Cortex of kidney (tissue), 1 donor: ENCODE measurements at places on chromosomes 6 and 20.

DNA sequence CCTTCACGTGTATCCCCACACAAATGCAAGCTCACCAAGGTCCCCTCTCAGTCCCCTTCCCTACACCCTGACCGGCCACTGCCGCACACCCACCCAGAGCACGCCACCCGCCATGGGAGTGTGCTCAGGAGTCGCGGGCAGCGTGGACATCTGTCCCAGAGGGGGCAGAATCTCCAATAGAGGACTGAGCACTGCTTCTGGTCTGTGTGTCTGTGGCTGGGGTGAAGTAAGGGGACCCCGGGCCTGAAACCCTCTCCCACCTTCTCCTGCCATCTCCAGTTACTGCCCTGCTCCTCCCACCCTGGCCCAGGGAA is 8.3 kb downstream of the MYL9 start:
- DNase-seq, result no peak

GRCh38 chr6:87870556-87870955 is 168.5 kb upstream of the AKIRIN2 start:
- no peak for DNase-seq

GRCh38 chr6:83071023-83071422 is 3.6 kb downstream of the DOP1A start:
- DNase-seq, result no peak

DNA sequence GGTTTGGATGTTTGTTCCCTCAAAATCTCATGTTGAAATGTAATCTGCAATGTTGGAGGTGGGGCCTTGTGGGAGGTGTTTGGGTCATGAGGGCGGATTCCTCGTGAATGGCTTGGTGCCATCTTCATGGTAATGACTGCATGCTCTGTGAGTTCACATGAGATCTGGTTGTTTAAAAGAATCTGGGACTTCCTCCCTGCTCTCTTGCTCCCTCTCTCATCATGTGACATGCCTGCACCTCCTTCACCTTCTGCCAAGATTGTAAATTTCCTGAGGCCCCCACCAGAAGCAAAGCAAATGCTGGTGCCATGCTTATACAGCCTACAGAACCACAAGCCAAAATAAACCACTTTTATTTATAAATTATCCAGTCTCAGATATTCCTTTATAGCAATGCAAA is 250.3 kb upstream of the PLN start:
- DNase-seq, result no peak

GRCh38 chr6:1263039-1263849 is 48.7 kb upstream of the FOXQ1 start:
- no peak for DNase-seq

DNA sequence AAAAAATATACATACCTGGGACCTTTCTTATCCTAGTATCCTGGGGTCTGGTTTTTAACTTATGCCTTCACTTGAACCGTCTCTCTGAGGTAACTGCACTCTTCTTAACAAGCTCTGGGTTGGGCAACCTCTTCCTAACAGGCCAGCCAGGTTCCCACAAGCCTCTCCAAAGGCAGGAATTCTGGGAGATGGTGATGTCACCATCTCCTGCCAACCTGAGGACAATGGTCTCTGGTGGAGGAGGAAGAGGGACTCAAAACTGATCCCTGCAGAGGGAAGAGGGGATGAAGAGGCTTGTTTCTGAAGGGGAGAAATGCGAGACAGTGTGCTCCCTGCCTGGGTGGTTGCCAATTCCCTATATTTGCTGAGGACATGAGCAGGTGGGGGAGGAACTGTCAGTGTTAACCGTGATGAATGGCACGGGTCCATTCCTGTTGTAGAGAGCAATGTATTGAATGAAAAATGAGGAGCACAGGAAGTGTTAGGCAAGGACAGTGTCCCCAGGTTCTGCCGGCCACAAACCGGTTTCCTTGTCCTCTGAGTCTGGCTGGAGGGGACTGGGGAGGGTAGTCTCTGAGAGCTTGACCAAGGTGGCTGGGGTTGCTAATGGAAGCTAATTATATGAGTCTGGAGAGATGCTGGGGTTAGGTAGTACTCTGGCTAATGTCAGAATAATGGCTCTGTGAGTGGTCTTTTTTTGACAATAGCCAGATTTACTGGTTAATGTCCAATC is 95.5 kb downstream of the KCNB1 start:
- DNase-seq, result no peak

GRCh38 chr20:38790200-38791053 is 15.1 kb upstream of the PPP1R16B start:
- no peak for DNase-seq
